ENCODE measurements at places on chromosomes 5 and 9.

DNA sequence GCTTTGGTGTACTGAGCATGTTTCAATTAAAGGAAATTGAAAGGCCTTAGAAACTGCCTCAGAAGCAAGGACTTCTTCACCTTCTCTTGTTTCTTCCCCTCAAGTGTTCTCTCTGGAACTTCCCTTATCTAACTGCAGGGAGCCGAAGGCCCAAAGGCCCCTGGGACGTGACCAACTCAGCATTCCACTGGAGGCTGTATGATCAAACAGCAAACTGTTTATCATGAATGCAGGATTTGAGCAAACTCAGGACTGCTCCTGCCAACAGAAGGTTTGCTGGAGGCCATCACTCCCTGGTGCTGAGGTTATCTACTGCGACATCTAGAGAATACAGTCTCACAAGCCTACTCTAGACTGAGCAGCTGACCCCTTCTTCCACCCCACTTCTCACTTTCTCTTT lies 4.8 kb upstream of the CDH10 start:
- DNase-seq, result no peak

- DNase-seq, result no peak
Measured at GRCh38 chr5:2754581-2755075, 3.2 kb upstream of the IRX2 start.

DNA sequence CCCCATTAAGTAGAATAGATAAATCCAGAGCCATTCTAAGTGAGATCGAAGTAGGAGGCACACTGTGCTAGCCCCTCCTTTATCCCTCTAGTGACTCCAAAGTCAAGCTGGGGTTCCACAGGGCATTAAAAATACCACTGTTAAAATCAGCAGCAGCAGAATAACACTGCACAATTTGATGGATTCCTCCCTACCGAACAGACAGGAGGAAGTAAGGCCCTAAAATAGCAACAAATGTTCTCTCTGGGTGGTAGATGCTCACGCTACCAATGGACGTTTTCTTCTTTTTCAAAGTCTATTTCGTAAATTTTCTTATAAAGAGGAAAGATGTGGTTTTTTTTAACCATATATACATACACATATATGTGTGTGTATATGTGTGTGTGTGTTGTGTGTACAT lies 54.4 kb downstream of the FBXW11 start:
- DNase-seq, result no peak

- no peak for DNase-seq
Measured at GRCh38 chr9:122336866-122337555, 33.8 kb upstream of the PTGS1 start.

GRCh38 chr9:128271512-128271911 lies 4.3 kb downstream of the GOLGA2 start:
- DNase-seq, result no peak

DNA sequence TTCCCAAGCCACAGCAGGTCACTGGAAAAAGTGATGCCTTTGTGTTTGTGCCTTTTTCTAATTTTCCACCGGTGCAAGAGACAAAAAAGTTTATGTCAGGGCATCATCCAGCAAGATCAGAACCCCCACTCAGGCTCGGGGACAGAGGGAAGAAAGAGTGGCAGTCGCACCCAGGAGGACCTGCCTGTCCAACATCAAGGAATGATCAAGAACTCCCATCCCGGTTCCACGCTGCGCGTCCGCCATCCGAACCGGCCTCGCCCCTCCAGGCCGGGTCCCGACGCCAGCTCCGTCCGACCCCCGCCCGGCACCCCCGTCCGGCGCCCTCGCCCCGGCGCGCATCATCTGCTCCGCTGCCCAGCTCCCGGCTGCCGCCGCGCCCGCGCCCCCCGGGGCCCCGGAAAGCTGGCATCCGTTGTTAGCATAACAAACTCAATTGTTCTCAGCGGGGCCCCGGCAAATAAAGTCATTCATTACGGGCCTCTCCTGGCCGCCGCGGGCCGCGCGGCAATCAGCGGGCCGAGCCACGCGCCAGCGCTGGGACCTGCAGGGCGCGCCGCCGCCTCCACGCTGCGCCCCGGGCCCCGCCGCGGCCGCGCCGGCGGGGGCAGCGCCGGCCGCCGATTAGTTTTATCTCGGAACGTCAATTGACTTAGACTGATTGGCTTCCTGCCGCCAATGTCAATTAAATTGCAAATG lies 48.1 kb downstream of the PAX5 start:
- no peak for DNase-seq

GRCh38 chr5:141496038-141496437 lies 7.2 kb downstream of the PCDHGC5 start:
- no peak for DNase-seq

- DNase-seq, result no peak
Measured at GRCh38 chr5:113043491-113043931, 66.9 kb downstream of the DCP2 start.

- peak; percentile 35 for DNase-seq
Measured at GRCh38 chr9:2013743-2014475, 1.2 kb upstream of the SMARCA2 start.

DNA sequence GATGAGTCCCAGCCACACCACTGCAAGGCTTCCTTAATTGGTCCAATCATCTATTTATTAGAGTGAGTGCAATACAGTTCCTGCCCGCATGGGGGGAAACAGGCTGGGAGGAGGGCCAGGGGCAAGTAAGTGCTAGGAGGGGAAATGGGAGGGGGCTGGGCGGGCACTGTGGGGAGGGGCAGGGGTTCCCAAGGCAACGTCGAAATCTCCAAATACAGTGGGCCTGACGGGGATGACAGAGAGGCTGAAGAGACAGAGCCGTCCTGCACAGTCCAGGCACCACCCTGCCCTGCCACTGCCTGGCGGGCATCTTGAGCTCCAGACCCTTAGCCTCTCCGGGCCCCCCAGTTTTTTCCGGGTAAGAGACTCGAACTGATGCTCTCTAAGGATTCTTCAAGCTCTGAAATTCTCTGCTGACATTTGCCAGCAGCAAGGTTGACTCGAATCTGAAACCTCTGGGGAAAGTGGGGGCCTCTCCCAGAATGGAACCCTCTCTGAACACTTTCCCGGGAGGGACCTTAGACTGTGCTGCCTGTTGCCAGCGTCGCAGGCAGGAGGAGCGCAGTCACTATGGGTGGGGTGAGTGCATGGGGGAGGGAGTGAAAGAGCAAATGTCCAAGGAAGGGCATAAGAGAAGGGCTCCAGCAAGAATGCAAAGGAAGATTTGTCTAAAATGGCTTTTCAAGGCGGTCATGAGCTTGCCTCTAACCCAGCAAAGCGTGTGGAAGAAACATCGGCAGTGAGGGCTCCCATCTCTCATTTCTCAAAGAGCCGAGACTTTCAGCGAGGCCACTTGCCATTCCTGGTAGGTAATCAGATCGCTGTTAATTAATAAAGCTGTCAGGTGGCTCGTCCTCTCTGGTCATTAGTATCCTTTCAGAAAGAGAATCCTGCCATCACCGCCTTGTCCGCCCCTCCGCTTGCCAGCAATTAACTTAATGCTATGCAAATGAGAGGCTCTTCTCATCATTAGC lies 99.0 kb downstream of the GTF3C4 start:
- peak; percentile 77 for DNase-seq

DNA sequence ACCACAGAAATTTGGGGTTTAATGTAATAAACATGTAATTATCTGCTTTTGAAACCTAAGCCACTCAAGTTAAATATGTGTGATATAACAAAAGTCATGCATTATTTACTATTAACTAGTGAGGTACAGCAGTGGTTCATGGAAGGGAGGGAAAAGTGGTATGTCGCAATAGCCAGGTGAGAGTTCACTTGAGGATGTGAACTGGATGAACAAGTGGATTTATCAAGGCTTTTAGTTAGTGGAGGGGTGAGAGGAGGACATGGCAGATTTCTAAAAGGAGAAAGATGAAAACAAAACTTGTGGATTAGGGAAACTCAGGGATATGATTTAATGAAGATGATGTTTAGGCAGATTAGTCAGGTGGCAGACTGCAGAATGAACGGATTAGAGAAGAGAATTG lies 141.3 kb upstream of the NFIB start:
- DNase-seq, result no peak

DNA sequence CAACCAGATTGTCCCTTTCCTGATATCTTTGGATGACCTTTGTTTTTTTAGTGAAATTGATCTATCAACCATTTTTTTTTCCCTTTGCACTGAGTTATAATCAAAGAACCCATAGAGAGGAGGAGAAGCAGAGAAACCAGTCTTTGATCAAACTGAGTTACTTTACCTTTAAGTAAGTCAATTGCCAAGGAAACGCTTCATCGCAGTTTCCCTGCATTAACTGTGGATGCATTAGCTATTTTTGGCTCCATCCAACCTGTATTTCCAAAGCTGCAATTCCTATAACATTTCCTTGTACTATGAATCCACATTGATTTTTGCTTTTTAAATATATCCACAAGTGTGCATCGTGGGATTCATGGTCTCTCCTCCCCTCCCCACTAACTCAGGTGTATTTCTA lies 268.1 kb downstream of the NTRK2 start:
- no peak for DNase-seq

GRCh38 chr9:7097040-7097715 lies 339.4 kb downstream of the KDM4C start:
- DNase-seq, result no peak

DNA sequence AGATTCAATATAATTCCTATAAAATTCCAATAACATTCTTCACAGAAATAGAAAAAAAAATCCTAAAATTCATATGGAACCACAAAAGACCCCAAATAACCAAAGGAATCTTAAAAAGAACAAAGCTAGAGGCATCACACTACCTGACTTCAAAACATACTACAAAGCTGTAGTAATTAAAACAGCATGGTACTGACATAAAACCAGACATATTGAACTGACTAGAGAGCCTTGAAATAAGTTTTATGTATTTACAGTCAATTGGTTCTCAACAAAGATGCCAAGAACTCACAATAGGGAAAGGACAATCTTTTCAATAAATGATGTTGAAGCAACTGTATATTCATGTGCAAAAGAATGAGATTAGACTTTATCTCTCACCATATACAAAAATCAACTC lies 36.9 kb downstream of the BTNL9 start:
- DNase-seq, result no peak

DNA sequence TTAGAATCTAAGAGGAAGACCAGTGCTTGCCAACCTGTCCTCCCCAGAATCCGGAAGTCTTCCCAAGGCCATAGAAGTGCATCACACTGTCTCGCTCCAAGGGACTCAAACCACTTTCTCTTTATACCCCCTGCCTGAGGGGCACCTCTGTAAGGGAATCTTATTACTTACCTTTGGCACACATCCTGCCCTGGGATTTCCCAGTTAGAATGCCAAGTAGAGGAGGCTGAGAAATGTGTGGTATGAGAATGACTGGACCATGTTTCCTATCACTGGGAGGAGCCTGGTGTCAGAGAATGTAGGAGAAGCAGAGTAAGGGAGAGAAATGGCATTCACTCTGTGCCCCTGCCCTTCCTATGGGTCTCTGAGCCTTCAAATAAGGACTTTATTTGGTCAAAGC lies 85.8 kb downstream of the AOPEP start:
- no peak for DNase-seq

DNA sequence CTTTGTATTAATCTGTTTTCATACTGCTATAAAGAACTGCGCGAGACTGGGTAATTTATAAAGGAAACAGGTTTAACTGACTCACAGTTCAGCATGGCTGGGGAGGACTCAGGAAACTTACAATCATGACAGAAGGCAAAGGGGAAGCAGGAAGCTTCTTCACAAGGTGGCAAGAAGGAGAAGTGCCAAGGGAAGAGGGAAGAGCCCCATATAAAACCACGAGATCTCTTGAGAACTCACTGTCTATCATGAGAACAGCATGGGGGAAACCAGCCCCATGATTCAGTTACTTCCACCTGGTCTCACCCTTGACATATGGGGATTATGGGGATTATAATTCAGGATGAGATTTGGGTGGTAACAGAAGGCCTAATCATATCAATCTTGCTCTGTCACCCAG lies 60.9 kb upstream of the CHD1 start:
- no peak for DNase-seq

DNA sequence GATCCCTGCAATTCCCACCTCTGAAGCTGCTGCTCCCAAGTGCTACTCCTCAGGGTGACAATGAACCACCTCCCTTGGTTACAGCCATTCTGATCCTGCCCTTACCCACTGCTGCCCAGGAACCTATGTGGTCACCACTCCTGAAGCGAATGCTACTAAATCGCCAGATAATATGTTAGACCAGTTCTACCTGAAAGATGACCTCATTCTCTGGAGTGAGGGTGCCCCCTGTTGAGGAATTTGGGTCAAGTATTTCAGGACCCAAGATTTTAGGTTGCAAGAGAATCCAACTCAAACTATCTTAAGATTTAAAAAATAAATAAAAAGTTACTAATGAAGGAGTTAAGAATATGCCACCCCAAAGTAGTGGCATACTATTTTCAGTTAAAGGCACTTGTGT lies 5.8 kb upstream of the SNAPC3 start:
- no peak for DNase-seq

GRCh38 chr5:181223729-181224389 lies 778 bp downstream of the TRIM41 start:
- no peak for DNase-seq

- peak; percentile 70 for DNase-seq
Measured at GRCh38 chr5:58891086-58891970, 308.5 kb downstream of the RAB3C start.

DNA sequence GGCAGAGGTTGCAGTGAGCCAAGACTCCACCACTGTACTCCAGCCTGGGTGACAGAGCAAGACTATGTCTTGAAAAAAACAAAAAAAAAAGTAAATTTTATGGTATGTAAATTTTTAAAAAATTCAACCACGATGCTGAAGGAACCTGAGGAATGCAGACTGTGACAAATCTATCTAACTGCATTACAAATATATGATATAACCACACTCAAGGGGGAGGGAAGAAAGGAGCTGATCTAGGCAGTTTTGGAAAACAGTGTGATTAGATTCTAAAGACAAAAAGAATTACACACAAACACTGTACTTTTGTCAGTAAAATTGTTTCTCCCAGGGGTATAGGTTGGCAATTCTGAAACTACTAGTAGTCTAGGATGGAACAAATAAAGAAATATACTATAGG lies 17.0 kb downstream of the LARS1 start:
- DNase-seq, result no peak

- no peak for DNase-seq
Measured at GRCh38 chr9:134682026-134682425, 40.4 kb downstream of the COL5A1 start.

Measured in muscle of arm (tissue), 14 donors.